Muscle of leg (tissue), 16 donors: ENCODE measurements at places on chromosomes 3 and 15.

- DNase-seq: no peak
These were observed 47.5 kb downstream of the CRYGS start for GRCh38 chr3:186496635-186497034.

DNA sequence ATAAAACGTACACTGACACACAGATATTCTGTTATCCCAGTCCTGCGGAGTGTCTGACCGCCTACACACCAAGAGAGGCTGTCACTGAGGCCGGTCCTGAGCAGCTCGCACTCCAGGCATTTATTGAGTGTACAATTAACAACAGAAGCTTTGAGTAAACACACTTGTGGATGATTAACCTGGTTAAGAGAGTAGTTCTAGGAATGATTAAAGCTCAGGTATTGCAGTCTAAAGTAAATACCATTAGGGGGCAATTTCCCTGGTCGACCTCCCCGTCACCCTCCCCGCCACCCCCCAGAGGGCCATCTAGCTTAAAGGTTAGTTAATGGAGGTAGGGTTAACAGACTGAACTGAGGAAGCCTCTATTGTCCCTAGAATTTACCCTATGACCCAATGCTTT, 1278.5 kb downstream of the NSUN3 start:
- no peak for DNase-seq

DNA sequence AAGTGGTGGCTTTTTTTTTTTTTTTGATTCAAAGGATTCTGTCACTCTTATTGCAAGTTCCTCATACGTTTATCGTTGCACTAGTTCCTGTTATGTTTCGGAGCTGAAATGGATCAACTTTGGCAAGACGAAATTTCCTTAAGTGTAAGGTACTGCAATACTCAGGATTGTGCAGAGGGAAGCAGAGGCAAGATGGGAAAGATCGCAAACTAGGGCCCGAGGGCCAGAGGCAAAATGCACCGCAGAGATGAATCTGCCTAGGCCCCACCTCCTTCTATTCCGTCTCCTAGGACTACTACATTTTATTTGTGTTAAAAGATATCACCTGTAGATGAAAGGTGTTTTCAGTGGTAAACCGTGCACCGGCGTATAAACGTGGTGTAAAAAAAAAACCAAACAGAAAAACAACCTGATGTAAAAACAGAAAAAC, 331 bp downstream of the RNU6-1 start:
- DNase-seq: peak; percentile 71

- no peak for DNase-seq
These were observed 365.1 kb upstream of the SLCO3A1 start for GRCh38 chr15:91488452-91488851.

DNA sequence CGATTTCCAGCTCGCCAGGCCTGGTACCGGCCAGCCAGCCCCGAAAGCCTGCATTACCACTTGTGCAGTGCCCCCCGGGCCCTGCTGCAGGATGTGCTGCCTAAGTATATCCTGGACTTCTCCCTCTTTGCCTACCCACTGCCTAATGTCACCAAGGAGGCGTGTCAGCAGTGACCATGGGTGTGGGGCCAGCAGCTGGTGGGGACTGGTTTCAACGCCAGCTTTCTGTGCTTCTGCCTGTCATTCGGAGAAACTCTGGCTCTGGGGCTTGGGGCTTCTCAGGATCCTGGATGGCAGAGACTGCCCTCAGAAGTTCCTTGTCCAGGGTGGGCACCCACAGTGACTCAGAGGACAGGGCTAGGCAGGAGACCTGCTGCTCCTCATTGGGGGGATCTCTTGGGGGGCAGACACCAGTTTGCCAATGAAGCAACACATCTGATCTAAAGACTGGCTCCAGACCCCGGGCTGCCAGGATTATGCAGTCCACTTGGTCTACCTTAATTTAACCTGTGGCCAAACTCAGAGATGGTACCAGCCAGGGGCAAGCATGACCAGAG, 1.5 kb downstream of the CHST14 start:
- peak; percentile 35 for DNase-seq

GRCh38 chr3:161559177-161559998, 62.8 kb downstream of the OTOL1 start:
- peak; percentile 49 for DNase-seq

- peak; percentile 80 for DNase-seq
These were observed 204.0 kb upstream of the NANOGP8 start for GRCh38 chr15:35289024-35289617.

DNA sequence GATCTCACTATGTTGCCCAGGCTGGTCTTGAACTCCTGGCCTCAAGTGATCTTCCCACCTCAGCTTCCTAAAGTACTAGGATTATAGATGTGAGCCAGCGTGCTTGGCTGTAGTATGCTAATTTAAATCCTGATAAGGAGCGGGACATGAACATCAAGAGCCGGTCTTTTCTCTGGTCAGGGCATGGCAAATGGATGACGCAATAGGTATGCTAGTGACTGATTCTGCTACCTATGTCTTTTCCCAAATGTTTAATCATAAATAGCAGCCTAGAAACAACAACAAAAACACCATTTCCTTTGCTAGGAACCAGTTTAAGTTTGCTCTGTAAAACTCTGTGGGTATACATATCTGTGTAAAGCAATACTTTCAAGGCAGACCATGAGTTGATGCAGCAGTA, 64.7 kb downstream of the STARD9 start:
- DNase-seq: no peak

DNA sequence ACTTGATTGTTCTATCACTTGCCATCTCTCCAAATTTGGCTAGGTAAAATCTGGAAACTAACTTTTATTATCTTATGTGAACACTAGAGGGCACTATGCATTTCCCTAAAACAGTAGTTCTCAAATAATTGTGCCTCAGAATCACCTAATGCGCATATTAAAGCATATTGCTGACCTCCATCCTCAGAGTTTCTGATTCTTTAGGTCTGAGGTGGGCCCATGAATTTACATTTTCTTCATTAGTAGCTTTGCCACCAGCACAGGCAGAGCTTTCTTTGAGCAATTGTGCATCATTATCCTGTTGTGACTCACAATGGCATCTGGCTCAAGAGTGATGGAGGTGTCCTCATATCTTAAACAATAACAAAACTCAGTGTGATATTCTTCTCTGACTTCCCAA, 17.5 kb upstream of the BCHE start:
- no peak for DNase-seq

- no peak for DNase-seq
These were observed 6.4 kb upstream of the IGF2BP2 start for GRCh38 chr3:185831195-185831594.
